ENCODE measurements at places on chromosomes 7 and 10.

- no peak for DNase-seq
These were observed 5.7 kb upstream of the TAS2R60 start for GRCh38 chr7:143437578-143437977.

- DNase-seq = no peak
These were observed 241.7 kb upstream of the PLXNA4 start for GRCh38 chr7:132817949-132818348.

DNA sequence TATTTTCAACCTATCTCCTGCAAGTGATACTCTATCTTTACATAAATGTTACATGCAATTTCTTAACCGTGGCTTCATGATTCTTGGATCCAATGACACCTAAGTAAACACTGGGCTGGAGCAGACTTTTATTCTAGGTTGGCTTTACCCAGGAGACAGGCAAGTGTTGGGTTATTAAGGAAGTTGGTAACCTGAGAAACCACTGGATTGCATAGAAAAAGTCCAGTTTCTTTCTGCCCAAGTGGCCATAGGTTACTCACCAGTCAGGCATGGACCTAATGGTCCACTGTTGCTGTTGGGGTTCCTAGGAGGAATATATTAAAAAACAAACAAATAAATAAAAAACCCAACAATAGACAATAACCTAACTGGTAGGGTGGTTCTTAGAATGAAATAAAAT, 112.8 kb downstream of the SEMA3D start:
- no peak for DNase-seq

DNA sequence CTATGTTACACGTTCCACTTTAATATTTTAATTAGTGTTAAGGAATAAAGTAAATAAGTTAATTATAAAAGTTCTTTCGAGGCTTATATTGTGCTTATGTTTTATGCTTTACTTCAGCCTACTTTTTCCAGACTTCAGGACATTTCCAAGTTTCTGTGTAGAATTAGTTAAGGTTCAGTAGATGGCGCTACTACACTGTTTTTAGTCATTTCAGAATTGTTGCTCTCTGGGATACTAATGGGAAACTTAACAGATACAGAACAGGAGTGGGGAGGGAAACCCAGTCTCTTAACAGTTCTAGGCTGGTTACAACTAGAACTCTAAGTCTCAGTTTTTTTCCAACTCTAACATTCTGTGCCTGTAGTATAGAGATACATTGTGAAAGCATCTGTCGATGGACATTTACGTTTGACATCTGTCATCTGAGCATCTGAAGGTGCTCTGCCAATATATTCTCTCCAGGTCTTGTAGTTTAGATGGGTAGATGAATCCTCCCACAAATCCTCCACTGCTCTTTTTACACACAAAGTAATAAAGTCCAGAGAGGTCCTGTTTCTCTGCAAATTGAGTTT, 56.8 kb upstream of the FAM171A1 start:
- DNase-seq = no peak

DNA sequence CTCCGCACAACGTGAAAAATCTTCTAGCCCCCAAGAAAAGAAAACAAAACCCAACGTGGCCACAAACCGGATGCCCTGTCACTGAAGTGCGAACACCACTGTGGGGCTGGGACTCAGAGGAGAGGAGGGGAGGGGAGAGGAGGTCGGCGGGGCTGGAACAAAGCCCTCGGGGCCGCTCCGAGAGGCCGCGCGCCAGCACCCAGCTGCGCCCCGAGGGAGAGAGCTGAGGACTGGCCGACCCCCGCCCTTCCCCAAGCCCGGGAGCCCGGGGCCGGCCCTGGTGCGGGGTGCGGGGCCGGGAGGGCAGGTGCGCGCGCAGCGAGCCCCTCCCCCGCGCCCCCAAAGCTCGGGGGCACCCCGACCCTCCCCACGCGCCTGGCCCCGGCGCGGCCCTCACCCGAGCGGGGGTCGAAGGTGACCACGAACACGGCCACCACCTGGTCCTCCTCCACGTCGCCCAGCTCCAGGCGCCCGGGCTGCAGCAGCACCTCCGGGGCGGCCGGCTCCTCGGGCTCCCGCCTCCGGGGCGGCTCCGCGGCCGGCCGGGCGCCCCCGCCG, 398 bp downstream of the DENND11 start:
- peak; percentile 58 for DNase-seq

DNA sequence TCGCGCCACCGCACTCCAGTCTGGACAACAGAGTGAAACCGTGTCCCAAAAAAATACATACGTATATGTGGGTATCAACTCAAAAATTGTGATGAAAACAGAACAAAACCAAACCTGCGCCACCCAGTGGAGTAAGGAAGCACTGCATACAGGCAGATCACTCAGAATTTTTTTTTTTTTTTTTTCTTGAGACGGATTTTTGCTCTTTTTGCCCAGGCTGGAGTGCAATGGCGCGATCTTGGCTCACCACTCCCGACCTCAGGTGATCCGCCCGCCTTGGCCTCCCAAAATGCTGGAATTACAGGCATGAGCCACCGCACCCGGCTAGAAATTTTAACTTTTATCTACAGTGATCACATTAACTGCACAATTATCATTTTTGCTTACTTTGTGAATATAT, 9.1 kb upstream of the TMEM236 start:
- peak; percentile 55 for DNase-seq

DNA sequence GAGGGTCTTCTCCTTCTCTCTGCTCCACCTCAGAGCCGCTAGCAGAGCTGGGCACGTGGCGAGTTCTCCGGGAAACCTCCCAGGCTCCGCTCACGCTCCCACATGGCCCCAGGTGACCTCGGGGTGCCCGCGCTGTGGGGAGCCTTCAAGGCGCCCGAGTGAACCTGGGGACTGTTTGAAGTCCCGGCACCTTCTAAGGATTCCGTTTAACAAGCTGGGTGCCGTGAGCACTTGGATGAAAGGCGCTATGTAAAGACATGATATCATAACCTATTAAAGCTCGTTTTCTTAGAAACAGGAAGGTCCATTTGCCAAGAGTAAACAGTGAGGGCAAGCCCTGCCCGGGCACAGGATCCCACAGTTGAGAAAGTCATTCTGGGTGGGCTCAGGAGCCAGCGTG, 15.8 kb upstream of the MYL10 start:
- no peak for DNase-seq

- no peak for DNase-seq
These were observed at the start of gene HGF for GRCh38 chr7:81769891-81770727. TSS of gene HGF (minus strand) at chr7:81770047. CDS start at chr7:81769971, 76 bp downstream.

GRCh38 chr7:116180302-116180701, 30.0 kb upstream of the TES start:
- DNase-seq = no peak

DNA sequence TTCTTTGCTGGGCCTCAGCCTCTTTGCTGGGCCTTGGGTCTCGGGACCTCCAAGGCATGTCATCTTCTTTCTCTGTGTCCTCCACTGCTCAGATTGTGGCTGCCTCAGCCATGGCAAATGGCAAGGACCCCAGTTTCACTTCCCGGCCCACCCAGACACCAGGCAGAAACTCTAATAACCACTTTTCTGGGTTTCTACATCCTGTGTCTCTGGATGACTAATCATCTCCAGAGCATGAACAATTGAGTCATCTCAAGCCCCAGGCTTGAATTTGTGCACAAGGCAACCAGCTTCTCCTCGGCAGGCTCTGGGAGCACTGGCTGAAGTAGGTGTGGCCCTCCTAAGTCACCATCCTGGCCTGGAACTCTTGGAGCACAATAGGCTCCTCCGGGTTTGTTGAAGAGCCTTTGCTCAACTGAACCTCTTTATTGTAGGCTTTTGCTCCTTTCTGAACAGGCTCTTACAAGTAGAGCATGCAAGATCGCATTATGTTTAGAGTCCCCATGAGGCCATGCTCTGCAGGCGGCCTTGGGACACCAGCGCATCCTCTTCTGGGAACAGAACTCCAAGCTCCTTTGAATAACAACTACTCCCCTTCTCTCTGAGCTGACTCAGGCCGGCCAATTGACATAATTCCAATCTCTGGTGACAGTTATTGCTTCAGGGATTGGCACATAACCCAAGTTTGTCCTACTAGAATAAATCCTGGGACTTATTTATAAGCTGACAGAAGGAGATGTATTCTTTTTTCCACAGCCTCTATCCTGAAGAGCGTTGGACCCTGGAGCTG, 218.1 kb downstream of the WDR11 start:
- DNase-seq = no peak

GRCh38 chr10:23481363-23481961, 42.6 kb downstream of the OTUD1 start:
- no peak for DNase-seq

All from T follicular helper cell (primary cell).